ENCODE measurements at places on chromosomes 11 and 22.
A peak's percentile ranks its signal among the peaks of the same experiment; 100 is the strongest.

- DNase-seq = no peak
Measured at GRCh38 chr11:80122211-80122610, 681.4 kb upstream of the TENM4 start.

- DNase-seq = no peak
Measured at GRCh38 chr22:25153961-25154666, 45.5 kb upstream of the CRYBB3 start.

GRCh38 chr11:2869561-2870427, 15.8 kb downstream of the CDKN1C start:
- no peak for DNase-seq

GRCh38 chr22:34841911-34842310, 224.0 kb upstream of the ISX start:
- DNase-seq = no peak

DNA sequence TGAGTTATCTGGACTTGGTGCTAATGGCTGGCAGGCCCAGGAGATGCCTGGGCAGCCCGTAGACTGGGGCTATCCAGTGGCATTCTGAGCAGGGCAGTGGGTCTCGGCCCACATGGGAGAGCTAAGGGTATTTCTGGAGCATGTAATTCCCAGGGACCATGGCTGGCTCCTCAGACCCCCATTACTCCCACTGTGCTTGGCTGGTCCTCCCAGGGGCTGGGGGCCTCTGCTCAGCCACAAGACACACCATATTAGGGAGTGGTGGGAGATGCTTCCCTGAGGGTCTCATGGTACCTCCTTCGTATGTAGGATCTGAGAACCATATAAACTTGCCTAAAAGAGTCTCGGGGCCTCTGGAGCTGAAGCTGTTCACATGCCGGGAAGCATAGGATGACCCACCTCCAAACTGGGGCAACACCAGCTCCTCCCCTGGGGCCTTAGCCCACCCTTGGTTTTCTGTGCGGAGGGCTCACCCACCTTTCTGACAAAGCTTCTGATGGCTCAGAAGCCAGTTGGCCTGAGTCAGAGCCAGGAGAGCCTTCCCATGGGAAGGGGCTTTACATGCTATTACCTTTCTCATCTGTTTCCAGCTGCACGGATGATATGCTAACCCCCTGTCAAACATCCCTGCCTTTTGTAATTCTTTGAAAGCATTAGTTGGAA, 9.5 kb upstream of the FTH1 start:
- no peak for DNase-seq

DNA sequence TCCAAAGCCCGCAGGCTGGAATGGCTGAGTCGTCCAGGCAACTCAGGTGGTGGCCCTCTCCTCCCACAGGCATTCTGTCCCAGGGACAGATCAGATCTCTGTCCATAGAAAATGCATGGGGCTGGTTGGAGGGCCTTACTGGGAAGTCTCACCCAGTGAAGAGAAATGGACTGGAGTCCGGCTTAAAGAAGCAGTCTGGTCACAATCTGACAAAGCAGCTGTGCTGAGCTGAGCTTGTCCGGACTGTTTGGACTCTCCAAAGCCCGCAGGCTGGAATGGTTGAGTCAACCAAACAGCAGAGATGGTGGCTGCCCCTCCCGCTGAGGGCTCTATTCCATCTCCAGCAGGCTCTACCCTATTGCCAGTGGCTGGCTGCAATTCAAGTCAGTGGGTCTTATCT, 14.4 kb upstream of the DEPDC7 start:
- DNase-seq = no peak

- no peak for DNase-seq
Measured at GRCh38 chr11:33227578-33228261, 29.5 kb upstream of the HIPK3 start.

DNA sequence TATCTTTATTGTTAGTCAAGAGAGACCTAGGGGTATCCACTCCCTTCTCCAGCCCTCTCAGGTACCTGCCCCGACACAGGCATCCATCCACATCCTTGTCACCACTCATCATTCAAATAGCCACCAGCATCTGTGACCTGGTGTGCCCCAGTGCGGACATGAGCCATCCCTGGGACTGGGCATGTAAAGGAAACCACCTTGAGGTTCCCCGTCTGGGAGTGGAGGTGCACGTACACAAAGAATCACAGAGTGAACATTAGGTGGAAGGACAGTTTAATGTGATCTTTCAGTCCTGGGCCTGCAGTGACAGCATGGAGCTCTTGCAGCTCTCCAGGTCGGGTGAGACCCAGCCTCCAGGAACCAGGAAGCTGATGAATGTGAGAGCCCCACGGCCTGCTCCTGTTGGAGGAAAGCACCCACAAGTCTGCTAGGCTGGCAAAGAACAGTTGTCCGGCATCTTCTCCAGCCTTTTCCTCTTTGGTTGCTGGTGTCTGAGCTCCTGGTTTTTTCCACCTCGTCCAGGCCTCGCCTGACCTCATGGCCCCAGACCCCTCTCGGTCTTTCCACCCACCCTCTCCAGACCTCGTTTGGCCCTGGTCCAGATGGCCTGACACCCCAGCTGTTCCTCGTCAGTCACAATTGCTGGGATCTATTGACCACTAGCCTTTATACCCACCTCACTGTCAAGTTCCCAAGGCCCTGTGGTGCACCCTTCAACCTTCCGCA, 16.5 kb downstream of the PSMD13 start:
- DNase-seq = no peak

- DNase-seq = no peak
Measured at GRCh38 chr11:115469361-115469760, 34.9 kb downstream of the CADM1 start.

- peak; percentile 81 for DNase-seq
Measured at GRCh38 chr11:10975287-10975721, 117.5 kb upstream of the ZBED5 start.

- no peak for DNase-seq
Measured at GRCh38 chr11:123209591-123209990, 14.5 kb upstream of the CLMP start.

DNA sequence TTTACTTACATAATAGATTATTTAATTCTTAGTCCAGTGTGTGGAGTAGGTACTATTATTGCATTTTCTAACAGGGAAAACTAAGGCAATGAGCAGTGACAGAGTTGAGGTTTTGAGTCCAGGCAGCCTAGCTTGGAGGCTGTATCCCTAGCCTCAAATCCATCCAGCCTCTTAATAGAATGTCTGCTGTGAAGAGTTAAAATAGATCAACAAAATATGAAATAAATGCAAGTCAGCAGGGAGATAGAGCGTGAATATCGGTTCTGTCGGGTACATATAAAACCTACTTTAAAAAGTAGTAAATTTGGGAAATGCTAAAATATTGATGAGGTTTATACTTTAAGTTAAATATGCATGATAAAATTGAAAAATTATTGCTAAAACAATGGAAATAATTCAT, 53.3 kb downstream of the MED15 start:
- DNase-seq = no peak

- no peak for DNase-seq
Measured at GRCh38 chr22:21714786-21715185, 20.8 kb downstream of the YPEL1 start.

GRCh38 chr22:31692186-31692886, 30.3 kb upstream of the PISD start:
- no peak for DNase-seq

DNA sequence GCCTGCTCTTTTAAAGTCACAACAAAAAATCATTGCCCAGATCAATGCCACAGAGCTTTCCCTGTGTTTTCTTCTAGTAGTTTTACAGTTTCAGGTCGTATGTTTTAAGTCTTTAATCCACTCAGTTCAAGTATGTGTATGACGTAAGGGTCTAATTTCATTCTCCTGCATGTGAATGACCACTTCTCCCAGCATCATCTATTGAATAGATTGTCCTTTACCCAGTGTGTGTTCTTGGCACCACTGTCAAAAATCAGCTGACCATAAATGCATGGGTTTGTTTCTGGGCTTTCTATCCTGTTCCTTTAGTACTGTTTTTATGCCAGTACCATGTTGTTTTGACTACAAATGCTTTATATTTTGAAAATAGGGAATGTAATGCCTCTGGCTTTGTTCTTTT, 28.1 kb downstream of the INTS4 start:
- DNase-seq = no peak

- peak; percentile 7 for DNase-seq
Measured at GRCh38 chr22:43476341-43476740, 64.5 kb downstream of the MPPED1 start.

GRCh38 chr11:39190751-39191150, 2268.7 kb downstream of the LRRC4C start:
- no peak for DNase-seq

DNA sequence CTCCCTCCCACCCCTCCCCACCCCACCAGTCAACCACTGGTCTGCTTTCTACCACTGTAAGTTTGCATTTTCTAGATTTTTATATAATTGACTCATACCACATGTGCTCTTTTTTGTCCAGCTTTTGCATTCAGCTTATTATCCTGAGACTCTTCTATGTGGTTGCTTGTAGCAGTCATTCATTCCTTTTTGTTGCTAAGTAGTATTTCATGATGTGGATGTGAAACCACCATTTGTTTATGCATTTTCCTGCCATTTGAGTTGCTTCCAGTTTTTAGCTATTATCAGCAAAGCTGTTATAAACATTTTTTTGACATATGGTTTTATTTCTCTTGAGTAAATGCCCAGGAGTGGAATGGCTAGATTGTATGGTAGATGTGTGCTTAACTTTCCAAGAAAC, 77.0 kb upstream of the FGF3 start:
- no peak for DNase-seq

DNA sequence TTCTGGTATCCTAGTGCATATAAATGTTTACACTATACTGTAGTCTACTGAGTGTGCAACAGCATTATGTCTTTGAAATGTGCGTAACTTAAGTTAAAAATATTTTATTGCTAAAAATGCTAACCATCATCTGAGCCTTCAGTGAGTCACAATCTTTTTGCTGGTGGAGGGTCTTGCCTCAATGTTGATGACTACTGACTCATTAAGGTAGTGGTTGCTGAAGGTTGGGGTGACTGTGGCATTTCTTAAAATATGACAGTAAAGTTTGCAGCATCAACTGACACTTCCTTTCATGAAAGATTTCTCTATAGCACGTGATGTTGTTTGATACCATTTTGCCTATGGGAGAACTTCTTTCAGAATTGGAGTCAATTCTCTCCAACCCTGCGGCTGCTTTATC, 8.5 kb upstream of the CREBZF start:
- DNase-seq = no peak

- DNase-seq = peak; percentile 7
Measured at GRCh38 chr22:37659897-37660708, 1.6 kb downstream of the PDXP start.

GRCh38 chr11:132719684-132720083, 812.6 kb downstream of the OPCML start:
- DNase-seq = no peak

DNA sequence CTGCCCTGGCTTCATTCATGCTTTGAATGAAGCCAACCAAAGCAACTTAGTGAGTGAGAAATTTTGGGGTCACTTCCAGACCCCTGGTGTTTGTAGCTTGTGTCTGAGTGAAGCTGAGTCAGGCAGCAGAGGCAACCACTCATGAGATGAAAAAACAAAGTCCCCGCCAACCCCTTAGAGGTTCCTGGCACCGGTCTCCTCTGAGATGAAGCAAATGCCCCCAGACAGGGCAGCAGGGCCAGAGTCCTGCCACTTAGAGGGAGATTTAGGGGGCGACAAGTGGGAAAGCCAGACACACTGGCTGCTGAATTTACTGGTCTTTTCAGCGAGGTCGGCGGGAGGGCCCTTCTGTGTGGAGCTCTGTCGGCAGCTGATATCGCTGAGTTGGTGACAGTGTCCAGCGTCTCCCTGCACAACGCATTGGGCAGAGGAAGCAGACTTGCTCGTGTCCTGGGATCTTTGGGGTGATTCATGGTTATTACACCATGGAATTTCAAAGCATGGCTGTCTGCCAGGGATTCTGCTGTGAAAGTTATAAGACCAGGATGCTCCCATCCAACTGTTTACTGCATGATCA, 482.6 kb downstream of the MIAT start:
- DNase-seq = no peak

DNA sequence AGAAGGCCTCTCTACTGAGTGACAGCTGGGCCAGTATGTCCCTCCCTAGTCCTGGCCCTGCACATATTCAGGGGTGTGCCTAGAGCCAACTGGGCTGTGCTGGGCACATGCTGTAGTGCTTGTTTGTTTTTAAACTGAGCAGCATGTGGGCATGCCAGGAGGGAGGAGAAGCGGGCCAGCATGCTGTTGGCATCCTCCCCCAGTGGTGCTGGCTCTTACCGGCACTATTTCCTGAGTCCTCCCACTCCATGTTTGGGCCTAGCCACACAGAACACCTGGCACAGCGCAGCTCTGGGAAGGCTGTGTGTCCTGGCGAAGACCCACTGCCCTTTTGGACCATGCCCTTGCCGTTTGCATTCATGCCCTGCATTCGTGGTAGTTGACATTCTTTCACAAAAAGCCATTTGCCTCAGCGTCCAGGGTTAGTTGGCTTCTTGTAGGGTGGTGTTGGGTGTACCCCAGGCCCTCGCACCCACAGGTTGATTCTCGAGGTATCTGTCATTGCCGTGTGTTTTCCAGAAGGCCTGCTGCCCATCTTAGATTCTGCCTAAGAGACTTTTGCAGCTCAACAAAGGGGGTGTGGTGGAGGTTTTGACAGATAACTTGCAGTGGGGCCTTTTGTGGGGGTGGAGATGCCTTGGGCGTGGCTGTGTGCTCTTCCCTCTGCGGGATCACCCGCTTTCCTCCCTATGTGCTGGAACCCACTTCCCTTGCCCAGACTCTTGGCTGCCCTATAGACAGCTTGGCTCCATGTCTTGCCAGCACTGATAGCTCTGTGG, 13.6 kb downstream of the DGCR8 start:
- DNase-seq = no peak

GRCh38 chr11:114909866-114910265, 231.5 kb downstream of the NXPE2 start:
- DNase-seq = no peak

Data from NCI-H1417 (cell line).